ENCODE measurements at places on chromosomes 2 and 18. TPM values are rescaled to one million over a fixed set of nuclear protein-coding genes. Genes with fewer than 3 reads are reported as not detected.

FAM124B gene
- 1.8 TPM for total RNA-seq

CAPN14 gene
- 1.0 TPM for total RNA-seq

GRCh38 chr2:36444216-36444936 is 88.8 kb downstream of the CRIM1 start:
- no peak for DNase-seq
- H3K4me1 ChIP-seq: peaks cover 5% of the 10 kb centered on the region
- no peak overlapping the region for H3K27ac ChIP-seq
- H3K27me3 ChIP-seq: no peaks in the 10 kb centered on the region

DNA sequence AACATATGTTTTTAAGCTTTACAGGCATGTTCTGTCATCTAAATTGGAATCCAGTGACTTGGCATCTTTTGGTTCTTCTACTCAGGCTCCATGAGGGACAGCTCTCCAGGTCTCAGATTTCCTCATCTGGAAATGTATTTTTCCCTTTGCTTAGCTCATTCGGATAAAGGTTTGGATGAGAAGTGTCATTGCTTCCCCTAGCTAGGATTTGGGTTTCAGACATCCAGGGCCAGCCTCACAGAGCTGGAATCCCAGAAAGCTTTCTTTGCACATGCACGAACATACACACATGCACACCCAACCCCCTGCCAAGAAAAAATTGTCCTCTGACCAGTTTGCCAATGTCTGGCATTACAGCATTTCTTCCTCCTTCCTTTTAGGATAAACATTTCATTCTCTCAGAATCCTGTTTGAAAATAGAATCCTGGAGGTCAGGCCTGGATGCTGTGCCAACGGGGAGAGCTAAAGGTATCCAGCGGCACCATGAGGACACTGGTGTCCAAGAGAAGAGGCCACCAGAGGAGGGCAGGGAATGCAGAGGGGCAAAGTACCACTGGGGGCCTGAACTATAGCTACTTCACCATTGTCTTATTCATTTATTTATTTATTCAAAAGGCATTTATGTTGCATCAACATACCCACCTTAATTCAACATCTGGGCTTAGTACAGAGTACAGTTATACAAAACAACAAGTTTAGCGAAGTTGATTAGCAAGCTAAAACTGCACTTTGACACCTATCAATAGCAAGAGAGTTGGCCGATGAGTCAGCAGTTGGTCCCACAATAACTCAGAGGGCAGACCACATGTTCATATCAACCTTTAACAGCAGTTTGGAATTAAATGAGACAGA is 97.9 kb upstream of the ATL2 start:
- no peaks in the 10 kb centered on the region for H3K36me3 ChIP-seq
- no peak overlapping the region for H3K27ac ChIP-seq
- no peak for DNase-seq
- H3K4me3 ChIP-seq: no peak overlapping the region
- H3K4me1 ChIP-seq: no peaks in the 10 kb centered on the region
- H3K27me3 ChIP-seq: no peaks in the 10 kb centered on the region

DNA sequence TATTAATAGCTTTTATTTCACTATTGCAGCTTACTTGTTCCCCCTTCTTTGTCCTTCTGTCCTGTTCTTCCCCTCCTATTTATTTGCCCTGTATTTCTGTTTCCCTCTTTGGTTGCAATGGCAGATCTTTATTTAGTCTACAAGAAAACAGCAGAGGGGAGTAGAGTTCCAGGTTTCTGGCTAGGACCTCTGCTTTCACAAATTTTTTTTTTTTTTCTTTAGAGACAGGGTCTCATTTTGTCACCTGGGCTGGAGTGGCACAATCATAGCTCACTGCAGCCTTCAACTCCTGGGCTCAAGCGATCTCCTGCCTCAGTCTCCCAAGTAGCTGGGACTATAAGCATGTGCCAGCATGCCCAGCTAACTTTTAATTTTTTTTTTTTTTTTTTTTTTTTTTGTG is 188.1 kb upstream of the SPRED2 start:
- no peaks in the 10 kb centered on the region for H3K27me3 ChIP-seq
- no peak overlapping the region for H3K27ac ChIP-seq
- H3K4me3 ChIP-seq: no peak overlapping the region
- H3K36me3 ChIP-seq: no peaks in the 10 kb centered on the region
